ENCODE measurements at places on chromosomes 12 and 14.

- no peak for DNase-seq
These were observed 83.5 kb upstream of the C14orf180 start for GRCh38 chr14:104496095-104496494.

GRCh38 chr14:72513965-72514659 is 379.8 kb downstream of the DPF3 start:
- no peak for DNase-seq

- DNase-seq, result no peak
These were observed 174.8 kb upstream of the AVPR1A start for GRCh38 chr12:63325757-63326156.

GRCh38 chr12:15536446-15536845 is 214.1 kb downstream of the PTPRO start:
- DNase-seq, result no peak

DNA sequence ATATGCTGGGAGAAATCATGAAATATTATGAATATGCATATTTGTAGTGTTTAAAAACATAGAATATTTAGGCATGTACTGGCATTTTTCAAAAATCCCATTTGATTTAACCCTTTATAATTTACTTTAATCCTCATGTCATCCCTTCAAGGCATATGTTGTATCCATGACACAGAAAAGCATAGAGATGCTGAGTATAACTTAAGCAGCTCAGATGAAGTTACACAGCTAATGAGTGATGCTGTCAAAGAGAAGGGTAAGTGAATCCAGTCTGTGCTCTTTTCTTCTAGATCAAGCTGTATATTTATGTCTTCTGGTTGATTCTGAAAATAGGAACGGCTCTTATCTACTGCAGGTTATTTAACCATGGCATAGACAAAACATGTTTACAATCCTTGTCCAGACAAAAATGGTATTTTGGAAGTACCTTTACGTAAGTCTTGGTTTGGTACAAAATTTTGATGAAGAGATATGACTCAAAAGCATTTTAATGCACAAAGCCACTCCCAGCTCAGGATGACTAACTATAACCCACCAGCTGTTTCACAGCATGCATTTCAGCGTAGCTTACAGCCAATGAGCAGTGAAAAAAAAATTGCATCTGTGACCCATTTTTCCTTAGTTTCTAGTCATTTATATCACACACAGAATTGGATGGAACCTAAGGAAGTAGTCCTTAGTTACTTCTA is 201.7 kb downstream of the STXBP6 start:
- no peak for DNase-seq

DNA sequence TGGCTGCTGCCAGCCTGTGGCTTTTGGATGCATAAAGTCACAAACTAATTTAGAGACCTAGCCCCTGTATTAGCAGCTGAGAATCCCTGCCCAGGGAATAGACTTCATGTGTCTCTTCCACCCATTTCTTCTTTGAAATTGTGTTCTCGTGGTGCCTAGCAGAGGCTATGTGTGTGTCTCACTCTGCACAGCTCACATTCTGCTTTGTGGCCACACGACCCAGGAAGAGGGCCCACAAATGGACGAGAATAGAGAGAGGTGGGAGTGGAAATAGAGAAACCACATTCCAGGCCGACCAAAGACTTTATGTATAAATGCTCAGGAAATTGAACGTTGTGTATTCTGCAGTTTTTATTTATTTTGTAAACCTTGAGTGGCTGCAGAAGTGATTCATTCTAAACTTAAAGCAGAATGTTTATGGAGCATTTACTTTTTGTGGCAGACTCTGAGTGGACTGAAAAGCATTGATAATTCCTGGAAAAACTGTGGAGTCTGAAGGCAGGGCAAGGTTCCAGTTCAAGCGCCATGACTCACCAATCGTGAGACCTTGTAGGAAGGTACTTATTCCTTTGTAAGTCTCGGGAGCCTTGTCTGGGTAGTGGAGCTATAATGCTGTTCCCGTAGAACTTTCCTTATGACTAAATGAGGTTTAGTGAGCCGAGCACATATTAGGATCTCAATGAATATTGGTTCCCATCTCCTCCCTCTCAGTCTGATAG is 9.1 kb downstream of the B4GALNT3 start:
- DNase-seq, result no peak

- DNase-seq, result no peak
These were observed 266.9 kb upstream of the PELI2 start for GRCh38 chr14:55851301-55851700.

GRCh38 chr12:14834509-14834908 is 8.8 kb downstream of the ART4 start:
- DNase-seq, result no peak

GRCh38 chr12:41013881-41014642 is 174.1 kb upstream of the PDZRN4 start:
- no peak for DNase-seq

DNA sequence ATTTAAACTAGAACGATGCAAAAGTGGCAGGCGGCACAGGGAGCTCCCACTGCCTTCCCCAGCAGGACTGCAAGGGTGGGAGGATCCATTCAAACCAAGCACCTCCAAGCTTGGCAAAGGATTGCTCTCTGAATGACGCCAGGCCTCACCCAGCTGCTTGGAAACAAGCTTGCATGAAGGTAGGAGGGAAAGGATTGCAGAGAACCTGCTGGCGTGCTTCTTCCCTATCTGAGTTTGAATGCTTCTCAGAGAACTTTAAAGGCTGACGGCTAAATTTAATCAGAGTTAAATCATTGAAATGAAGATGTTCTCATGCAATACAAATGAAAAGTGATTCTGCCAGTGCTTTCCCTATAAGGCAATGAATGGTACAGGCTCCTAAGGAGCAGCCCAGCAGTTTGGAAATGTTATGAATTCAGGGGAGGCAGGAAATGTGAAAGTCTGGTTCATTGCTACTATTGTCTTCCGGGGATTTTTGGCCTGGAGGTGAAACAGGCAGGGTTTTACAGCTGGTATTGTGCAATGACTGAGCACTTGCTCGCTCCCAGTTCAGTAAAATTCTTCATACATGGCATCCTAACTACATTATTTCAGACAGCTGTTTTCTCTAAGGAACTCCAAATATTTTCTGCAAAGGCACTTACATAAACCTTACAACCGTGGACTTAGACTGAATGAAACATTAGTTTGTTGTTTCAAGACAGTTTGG is 31.9 kb upstream of the DUSP6 start:
- no peak for DNase-seq

- no peak for DNase-seq
These were observed 3.9 kb downstream of the TNFRSF1A start for GRCh38 chr12:6337958-6338433.

- DNase-seq, result no peak
These were observed 23.3 kb downstream of the ZFC3H1 start for GRCh38 chr12:71640316-71640715.

DNA sequence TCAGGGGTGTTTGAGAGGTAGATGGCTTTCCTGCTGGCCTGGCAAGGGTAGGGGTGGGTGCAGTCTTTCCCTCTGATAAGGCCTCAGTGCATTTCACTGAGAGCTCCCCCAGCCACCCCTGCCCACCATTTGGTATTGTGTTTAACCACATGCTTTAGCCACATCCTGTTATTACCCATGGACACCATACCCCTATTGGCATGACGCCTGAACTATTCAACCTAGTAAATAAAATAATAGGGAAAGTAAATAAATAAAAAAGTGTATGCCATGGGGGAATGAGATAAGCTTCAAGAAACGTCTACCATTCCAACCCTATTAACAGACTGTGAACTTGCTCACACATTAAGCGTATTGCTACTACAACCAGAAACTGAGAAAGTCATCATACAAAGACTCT is 7.6 kb upstream of the LGR5 start:
- DNase-seq, result no peak

DNA sequence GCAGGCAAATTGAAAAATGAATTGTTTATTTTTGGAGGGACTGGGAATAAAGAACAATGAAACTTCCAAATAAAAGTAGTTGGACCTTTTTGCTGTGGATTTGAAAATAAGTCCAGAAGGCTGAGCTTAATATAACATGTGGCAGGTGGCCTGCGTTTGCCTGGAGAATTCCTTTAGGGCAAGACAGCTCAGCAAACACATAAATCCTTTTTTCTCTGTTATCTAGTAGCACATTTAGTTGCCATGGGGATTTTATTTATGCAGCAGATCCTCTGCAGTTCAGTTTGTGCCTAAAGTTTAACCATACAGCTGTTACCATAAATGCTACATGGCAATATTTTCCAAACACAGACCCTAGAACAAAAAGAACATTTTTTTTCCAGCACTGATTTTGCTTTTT is 180.0 kb downstream of the NPAS3 start:
- no peak for DNase-seq

DNA sequence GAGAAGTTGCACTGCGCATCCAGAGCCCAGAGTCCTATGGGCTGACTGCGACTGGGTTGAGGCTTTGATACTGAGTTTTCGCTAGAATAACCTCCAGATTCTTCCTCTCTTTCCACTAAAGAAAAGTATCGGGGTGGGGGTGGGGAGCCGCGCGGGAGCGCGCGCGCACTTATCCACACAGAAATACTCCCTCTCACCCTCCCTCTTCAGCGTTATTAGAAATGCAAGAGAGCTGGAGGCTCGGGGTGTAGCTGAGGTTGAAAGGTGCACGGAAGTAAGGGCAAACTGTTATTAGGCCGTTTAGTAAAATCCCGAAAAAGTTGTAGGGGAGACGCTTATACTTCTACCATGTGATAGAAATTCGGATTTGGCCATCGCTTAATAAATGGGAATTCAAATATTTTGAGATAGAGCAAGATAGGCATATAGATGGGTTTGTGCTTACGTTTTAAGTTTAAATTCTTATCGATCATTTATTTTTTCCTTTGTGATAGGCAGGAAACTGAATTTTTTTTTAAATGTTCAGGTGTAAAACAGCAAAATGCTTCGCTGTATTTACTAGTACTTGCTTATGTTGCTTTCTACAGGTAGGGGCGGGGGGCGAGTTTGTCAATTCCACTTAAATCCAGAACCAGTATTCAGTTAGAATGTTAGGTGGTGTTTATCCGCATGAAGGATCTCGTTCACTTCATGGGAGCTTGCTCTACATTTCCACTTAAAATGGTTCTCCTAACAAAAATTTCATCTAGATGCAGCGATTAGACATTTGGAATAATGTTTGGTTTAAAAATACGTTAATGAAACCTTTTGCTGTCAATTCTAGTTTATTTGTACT is 1.1 kb downstream of the ARHGAP5 start:
- DNase-seq, result no peak

DNA sequence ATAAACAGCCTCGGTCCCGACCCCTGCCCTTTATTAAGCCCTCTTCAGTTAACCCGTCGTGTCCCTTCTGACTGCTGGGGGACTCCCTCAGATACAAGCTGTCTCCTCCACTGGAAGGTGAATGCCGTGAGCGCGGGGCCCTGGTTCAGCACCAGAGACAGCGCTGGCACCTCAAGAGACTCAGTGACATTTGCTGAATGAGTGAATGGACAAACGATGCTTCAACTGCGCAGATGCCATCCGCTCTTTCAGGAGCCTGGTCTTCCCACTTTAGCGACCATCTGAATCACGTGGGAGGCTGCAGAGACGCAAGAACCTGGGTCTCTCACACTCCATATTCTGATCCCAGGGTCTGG is 92.6 kb upstream of the SFSWAP start:
- no peak for DNase-seq

DNA sequence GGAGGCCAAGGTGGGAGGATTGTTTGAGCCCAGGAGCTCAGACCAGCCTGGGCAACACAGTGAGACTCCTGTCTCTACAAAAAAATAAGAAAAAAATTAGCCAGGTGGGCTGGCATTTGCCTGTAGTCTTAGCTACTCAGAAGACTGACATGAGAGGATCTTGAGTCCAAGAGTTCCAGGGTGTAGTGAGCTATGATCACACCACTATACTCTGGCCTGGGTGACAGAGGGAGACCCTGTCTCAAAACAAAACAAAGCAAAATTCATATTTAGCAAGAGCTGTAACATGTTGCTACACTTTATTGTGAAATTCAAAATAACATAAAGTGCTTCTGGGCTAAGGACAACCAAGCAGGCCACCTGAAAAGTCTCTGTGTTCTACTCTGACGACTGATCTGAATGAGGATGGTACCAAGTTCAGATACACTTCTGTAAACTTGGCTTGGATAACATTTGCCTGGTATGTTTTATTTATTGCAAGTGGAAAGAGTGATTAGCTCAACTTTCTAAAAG is 11.6 kb upstream of the STRN3 start:
- no peak for DNase-seq

DNA sequence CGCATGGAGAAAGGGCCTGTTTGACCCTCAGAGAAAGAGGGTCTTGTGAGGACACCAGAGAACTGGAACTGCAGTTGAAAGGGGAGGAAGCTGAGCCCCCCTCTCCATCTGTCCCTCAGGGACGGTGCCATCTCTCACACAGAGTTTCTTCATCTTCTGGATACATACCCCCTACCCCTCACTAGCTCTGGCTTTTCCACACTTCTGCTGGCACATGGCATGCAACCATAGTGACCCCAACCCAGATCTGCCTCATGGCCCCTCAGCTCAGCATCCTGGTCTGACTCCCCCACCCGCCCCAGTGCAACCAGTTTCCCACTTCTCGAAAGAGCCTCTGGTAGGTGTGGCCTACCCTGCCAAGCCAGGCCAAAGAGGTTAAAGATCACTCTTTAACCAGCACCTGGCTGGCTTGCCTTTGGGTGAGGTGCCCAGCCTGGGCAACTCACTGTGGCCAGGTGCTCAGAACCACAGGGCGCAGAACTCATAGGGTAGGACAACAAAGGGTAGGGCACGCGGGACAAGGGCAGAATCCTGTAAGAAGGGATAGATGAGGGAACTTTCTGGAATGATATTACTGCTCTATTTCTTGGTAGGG is 25.8 kb downstream of the GALNT16 start:
- DNase-seq, result no peak

- DNase-seq, result no peak
These were observed 13.1 kb downstream of the RPS6KL1 start for GRCh38 chr14:74909911-74910310.

DNA sequence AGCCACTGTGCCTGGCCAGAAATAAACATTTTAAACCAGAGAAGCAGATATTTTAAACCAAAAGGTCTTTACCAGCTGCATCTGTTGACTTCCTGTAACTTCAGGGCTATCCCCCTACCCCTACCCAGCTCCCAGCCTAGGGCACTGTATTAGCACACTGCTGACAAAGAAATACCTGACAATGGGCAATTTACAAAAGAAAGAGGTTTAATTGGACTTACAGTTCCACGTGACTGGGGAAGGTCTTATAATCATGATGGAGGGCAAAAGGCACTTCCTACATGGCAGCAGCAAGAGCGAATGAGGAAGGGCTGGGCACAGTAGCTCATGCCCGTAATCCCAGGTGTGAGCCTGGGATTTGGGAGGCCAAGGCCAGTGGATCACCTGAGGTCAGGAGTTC is 26.0 kb downstream of the GEMIN2 start:
- no peak for DNase-seq

GRCh38 chr12:26125400-26126339 is 833 bp upstream of the BHLHE41 start:
- no peak for DNase-seq

GRCh38 chr14:91389150-91389549 is 28.5 kb downstream of the CCDC88C start:
- DNase-seq, result no peak
